ENCODE measurements at places on chromosomes 16 and 17.

DNA sequence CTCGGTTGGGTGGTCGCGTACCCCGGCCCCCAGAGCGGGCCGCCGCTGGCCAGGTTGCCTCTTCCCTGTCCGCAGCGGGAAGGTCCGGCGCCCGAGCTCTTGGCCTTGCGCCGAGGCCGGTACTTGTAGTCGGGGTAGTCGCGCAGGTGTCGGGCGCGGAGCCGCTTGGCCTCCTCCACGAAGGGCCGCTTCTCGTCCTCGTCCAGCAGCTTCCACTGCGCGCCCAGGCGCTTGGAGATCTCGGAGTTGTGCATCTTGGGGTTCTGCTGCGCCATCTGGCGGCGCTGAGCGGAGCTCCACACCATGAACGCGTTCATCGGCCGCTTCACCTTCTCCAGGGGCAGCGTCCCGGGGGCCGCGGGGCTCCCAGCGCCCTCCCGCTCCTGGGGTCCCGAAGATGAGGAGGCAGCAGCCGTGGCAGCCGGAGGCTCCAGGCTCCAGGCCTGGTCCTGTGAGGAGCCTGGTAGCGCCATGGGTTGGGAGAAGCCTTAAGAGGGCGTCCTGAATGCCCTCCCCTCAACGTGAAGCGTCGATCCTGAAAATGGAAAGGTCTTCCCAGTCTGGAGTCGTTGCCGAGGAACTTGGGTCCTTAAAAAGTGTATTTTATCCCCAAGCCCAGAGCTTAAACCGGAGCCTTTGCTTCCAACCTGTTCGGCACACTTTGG lies 558 bp downstream of the SOX15 start:
- DNase-seq: peak; percentile 17

GRCh38 chr17:32917081-32917480 lies 10.9 kb upstream of the TMEM98 start:
- DNase-seq: no peak

DNA sequence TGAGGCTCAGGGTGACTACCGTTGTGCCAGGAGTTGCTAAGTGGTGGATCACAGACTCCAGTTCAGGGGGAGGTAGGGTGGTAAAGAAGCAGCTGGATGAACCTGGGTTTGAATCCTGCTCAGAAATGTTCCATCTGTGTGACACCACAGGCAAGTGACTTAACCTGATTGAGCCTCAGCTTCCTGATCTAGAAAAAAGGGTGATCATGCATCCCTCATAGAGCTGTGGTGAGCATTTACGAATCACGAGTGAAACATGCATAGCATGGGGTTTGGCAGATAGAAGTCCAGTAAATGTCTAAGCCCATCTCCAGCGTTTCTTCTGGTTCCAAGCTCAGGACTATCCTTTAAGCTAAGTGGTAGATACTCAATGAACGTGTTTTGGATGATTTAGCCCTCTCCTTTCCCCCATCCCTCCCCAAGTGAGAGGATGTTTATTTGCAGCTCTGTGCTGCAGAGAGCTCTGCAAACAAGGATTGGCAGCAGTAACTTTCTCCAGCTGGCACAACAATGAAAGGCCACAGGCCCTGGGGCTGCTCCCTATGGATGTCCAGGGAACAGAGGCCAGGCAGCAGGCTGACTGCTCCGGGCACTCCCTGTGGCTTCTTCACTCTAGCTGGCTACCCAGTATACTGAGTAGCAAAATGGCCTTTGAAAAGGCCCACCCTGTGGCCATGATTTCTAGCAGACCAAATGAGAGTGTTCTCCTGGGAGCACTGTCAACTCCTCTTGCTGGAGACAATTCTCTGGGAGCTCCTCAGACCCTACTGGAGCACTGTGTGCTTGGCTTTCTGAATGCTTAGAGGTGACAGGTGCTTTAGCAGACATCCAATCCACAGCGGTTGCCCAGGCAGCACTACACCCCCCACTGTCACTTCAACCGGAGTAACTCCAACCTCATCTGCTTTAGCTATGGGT lies 21.3 kb downstream of the CA4 start:
- DNase-seq: no peak

DNA sequence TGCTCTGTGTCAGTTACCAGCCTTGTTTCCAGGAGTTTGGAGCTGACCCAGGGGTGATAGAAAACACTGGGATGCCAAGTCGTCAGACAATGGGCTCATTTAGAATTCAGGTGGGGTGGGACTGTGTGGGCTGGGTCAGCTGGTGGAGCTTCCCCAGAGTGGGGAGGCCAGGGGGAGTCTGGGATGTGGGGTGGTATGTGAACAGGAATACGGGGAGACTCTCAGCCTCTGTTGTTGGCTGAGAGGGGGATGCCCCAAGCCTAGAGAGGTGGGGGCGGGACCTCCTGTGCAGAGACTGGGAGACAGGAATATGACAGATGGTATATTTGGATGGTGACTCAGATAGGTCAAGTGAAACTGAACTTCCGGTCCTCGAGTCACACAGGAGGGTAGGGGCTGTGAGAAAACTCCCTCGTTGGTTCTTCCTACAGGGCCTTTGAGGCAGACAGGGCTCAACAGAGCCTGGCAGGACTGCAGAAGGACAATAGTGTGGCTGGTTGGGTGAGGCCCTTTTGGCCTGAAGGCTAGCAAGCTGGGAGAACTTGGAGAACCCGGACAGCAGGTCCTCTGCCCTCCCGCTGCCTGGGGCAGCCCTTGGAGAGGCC lies 23.7 kb downstream of the CDH1 start:
- no peak for DNase-seq

DNA sequence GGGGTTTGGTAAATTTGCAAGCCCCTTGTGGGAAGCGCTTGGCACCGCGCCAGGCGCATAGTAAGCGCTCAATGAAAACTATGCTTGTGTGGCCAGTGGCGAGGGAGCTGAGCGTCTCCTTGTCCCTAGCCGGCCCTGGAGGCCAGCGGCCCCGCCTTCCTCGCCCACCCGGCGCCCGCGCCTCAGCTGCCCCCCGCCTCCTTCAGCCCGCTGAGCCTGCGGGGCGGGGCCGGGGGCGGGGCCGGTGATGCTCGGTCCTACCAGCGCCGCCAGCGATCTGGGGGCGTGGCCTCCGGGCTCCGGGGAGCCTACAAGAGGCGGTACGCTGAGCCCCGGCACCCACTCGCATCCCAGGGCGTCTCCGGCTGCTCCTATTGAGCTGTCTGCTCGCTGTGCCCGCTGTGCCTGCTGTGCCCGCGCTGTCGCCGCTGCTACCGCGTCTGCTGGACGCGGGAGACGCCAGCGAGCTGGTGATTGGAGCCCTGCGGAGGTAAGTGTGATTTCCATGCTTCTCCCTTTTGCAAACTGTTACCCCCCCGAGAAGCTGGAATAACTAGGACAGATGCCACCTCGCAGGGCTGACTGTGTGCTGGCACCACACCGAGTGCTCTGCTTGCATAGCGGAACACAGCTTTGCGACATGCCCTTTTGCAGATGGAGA lies at the start of gene CRISPLD2:
Gene CRISPLD2 (plus strand): TSS at position 342 of the 661 bp plus-strand sequence. CDS start 18,511 bp downstream, outside the sequence.
- DNase-seq: peak; percentile 78

DNA sequence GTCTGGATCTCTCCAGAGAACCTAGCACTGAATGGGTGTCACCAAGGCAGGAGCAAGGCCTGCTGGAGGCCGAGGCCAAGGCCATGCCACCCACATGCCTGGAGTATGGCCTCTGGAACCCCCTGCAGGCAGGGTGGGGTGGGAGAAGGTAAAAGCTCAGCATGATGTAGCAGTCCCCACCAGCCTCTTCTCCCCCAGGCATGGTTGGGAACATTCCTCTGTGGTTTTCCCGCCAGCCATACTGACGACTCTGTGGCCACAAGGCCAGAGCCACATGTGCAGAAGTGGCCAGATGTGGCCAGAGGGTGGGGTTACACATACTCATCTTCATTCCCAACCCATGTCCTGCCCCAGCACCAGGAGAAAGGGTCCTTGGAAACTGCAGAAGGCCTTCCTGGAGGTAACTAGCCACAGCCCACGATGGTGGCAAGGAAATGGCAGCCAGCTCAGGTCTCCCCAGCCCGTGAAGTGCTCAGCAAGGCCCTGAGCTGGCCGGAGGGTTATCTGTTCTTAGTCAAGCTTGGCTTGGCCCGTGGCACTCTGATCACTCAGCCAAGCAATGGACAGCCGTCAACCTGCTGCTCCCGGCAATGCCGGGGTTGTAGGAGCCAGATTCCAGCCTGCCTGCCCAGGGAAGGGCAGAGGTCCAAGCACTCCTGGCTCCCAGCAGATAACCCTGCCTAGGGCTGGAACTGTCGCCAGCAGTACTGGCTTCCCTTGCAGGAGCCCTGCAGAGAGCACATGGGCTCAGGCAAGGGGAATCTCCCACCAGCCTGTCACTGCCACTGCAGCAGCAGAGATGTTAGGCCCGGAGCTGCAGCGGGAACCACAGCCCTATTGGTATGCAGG lies 26.1 kb downstream of the HDAC5 start:
- no peak for DNase-seq

GRCh38 chr16:68548947-68549346 lies 9.9 kb downstream of the ZFP90 start:
- no peak for DNase-seq

- DNase-seq: no peak
These were observed 46.9 kb upstream of the WSCD1 start for GRCh38 chr17:6023036-6023831.

- no peak for DNase-seq
These were observed 214.9 kb upstream of the MON1B start for GRCh38 chr16:76976101-76976500.

DNA sequence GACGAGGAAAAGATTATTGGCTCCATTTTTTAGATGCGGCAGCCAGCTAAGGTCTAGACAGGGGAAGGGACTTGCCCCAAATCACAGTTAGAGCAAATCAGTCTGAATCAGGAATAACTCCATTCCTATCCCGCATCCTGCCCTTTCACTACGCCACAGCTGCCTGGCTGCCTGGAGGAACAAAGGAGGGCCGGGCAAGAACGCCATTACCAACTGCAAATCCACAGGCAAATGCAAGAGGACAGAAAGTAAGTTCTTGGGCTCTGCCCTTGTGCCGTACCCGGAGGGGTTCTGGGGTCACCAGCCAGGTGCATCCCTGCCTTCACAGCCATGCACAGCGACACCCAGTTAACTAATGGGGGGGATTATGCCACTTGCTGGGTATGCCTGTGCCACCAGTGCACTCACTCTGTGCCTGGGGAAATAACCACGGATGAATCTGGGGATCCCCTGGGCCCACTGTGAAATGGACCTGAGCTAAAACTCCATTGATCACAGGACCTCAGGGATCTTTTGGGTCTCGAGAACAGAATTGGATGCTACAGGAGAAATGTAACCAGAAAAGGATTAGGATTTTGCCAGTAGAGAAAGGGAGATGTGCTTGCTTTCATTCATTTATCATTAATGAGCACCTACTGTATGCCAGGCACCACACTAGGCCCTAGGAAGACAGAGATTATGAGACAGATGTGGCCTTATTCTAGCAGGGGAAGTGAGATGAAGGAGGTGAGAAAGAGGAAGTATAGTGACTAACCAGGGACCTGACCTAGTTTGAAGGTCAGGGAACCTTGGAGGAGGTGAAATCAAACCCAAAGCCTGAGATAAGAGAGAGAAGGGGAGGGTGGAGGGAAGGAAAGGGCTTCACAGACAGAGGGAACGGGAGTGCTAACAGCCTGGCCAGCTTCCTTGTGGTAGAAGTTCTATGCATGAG lies 17.7 kb downstream of the BCL7C start:
- DNase-seq: no peak

DNA sequence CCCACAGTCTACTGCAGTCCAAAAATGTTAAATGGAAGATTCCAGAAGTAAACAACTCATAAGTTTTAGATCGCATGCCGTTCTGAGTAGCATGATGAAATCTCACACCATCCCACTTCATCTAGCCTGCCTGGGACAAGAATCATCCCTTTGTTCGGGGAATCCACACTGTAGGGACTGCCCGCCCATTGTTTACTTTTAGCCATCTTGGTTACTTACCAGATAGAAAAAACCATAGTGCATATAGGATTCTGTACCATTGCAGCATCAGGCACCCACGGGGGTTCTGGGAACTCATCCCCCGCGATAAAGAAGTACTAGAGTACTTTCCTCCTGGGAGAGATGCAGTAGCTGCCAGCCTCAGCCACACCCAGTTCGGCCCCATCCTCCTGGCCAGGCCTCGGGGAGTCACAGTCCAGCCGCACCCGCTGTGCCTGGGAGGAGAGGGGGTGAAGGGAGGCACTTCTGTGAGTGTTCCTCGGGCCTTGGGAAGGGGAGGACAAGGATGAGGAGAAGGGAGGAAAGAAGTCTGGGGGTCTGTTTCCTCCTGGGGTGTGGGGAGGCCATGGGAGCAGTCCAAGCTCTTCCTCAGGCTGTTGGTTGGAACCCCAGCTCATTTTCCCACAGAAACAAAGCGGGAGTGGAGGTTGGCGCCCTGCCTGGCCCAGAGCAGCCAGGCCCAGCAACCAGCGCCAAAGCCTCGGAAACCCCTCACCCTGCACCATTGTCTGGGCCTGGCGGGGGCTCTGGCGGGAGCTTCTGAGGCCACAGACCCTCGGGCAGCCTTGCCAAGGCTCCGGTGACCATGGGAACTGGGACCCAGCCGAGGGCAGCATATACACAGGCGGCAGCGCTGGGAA lies 8.9 kb downstream of the TRIM47 start:
- DNase-seq: no peak

DNA sequence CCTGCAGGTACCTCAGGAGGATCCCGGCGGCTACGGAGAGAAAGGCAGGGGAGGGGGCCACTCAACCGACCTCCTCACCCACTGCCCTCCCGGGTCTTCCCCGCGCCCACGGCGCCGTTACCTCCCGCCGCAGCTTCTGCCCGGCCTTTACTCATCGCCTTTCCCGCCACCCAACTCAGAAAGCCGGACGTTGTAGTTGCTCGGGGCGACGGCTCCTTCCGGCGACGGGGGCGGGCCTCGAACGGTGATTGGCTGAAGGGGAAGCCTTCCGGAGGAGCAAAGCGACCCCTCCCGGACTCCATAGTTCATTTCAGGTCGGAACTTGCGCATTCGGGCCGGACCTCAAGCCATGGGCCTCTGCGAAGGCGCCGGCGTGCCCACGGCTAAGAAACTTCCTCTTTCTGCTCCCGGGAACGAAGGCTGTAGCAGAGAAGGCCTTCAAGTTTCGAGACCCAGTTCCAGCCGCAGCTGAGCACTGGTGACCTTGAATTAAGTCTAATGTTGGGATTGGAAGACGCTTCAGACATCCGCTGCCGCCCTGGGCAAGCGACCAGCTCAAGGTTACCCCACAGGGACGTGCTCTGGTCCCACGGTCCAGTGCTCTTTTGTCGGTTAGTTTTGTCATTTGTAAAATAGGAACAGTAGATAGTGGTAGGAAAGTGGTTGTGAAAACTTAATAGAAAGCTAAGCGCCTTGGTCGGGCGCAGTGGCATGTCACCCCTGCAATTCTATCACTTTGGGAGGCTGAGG lies at the start of gene PSMC3IP:
Gene PSMC3IP (minus strand): TSS at position 198 of the 750 bp plus-strand sequence. CDS start 43 bp downstream, at position 155.
- DNase-seq: peak; percentile 92

GRCh38 chr16:26015776-26016175 lies 324.0 kb downstream of the HS3ST4 start:
- DNase-seq: no peak

DNA sequence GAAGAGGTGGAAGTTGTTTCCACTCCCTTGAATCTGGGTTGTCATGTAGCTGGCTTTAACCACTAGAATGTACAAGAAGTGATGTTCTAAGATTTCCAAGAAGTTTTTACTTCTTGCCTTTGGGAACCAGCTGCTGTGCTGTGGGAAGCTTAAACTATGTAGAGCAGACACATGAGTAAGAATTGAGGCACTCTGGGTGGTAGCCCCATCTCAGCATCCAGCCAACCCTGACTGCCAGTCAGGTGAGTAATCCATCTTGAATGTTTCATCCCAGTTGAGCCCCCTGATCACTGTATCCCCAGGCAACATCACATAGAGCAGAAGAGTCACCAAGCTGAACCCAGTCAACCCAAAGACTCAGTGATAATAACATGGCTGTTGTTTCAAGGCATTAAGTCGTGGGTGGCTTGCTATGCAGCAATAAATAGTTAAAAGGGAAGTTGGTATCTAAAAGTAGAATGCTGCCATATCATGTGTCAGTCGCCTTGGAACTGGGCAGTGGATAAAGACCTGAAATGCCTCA lies 62.8 kb upstream of the GPR139 start:
- no peak for DNase-seq

All from NCI-H1694 treated with DMSO at 0.1 percent for 48 hours (cell line).